NCI-H187 (cell line): ENCODE measurements at places on chromosomes 2 and 18.

DNA sequence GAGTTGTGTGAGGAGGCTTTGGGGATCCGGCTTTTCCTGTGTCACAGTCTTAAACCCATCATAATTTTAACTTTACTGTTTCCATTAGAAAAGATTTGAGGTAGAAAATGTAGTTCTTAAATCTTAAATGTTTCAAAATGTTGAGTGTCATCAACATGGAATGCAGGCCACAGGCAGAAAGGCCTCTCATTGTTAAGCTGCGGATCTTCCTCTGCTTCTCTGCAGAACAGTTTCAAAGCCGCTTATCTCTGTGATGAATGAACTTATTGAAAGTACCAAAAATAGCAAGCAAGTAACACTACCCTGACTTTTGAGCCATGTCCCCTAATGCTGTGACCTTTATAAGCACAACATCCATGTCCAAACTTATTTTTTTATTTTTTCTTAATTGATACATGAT is 1645.8 kb downstream of the DPP10 start:
- DNase-seq = no peak

DNA sequence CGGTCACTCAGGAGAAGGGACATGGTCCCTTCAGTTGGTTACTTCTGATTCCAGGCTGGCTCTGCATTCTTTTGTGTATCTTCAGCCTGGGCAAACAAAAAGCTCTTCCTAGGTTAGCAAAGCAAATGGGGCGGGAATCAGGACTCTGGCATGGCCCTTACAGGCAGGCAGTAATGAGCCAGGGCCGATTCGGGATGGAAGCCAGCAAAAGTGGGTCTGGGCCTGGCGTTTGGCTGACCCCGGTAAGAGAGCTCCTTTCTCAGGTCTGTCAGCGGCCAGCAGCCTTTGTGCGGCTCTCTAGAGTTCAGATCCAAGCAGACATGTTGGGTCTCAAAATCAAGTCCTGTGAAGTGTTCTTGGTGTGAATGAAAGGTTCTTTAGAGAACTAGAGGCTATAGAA is 81.5 kb upstream of the EML6 start:
- no peak for DNase-seq

DNA sequence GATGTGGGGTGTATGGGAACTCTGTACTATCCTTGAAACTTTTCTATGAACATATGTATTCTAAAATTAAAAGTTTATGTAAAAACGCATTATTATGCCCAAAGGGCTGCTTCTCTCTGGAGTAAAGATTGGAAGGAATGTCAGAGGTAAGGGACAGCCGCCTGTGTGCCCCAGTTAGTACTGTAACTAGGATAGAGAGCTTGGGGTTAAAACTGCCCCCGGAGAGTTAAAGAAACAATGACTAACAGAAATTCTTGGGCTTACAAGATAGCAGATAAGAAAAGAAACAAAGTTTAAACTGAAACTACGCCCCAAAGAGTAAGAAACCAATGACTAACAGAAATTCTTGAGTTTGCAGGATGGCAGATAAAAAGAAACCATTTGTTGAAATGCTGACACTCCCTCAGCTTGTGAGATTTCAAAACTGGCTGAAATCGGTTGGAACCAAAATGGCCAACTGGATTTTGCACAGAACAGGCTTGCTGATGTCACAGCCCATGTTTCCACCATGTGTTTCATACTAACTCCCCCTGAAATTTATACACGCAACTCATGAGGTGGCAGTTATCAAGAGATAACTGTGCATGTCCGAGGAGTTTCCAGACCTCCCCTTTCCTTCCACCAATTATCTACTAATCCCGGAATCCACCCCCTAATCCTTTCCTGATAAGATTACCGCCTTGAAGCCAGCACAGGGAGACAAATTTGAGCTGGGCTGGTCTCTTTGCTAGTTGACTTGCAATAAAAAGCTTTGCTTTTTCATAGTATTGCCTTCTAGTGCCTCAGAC is 8.7 kb upstream of the TXNDC2 start:
- no peak for DNase-seq

DNA sequence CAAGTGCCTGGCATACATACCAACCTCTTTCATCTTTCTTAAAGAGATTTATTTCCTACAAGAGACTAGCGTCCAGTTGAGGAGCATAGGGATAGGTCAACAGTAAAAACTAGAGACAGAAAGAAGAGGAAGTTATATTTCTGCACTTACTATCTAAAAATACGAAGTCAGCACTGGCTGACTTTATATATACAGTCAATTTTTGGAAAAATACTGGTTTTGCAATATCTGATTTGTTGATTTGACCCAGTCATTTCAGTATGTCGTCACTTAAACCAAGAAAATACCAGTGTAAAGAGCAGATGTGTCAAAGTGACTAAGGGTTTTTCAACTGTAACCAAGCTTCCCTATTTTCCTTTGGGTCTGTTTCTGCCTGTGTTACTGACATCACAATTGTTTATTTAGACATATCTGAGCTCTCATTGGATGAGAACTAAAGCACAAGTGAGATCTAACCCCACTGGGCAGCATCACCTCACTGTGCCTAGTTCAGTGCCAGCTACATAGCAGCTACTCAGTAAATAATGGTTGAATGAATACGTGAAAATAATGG is 23.0 kb downstream of the CYTIP start:
- DNase-seq = no peak

GRCh38 chr2:218264773-218265561 is 4.2 kb downstream of the GPBAR1 start:
- DNase-seq = no peak

DNA sequence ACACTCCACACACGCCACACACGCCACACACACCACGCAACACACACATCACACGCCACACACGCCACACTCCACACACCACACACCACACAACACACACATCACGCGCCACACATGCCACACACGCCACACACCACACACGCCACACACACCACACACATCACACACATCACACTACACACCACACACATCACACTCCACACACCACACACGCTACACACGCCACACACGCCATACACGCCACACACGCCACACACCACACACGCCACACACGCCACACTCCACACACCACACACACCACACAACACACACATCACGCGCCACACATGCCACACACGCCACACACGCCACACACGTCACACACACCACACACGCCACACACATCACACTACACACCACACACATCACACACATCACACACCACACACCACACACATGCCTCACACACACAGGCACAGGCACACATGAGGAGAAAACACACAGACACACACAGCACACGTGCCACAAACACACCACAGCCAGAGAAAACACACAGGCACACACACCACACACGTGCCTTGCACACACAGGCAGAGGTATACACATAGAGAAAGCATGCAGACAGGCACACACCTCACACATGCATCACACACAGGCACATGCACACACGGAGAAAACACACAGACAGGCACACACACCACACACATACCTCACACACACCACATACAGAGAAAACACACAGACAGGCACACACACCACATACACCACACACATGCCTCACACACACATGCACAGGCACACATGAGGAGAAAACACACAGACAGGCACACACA is 241.5 kb upstream of the MYT1L start:
- no peak for DNase-seq

GRCh38 chr2:75556679-75557366 is 3.9 kb downstream of the EVA1A start:
- no peak for DNase-seq

DNA sequence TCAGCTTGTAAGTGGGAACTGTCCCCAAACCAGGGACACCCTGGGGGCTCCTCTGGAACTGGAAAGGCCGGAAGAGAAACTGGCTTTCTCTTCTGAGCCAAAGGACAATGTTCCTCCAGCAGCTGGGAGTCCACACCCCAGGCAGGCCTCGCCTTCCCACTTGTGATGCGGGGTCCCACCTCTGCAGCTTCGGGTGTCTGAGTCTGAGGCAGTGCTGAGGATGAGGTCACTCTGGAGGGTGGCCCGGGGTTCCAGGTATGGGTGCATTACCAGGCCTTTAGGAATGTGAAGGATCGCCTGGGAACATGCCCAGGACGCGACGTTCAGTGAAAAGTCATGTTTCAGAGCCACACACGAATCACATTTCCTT is 18.2 kb upstream of the BOK start:
- DNase-seq = no peak

GRCh38 chr2:80151651-80152050 is 152.9 kb downstream of the LRRTM1 start:
- DNase-seq = no peak

DNA sequence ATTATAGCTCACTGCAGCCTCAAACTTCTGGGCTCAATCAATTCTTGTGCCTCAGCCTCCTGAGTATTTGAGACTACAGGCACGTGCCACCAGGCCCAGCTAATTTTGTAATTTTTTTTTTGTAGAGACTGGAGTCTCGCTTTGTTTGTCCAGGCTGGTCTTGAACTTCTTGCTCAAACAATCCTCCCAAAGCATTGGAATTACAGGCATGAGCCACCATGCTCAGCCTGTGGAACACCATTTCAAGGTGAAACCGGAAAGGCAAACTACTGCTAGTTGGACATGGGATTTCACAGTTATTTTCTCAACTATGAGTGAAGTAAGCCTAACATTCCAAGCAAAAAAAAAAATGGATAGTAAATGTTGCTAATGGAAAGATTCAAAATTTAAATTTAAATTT is 20.9 kb upstream of the TGIF1 start:
- DNase-seq = no peak

DNA sequence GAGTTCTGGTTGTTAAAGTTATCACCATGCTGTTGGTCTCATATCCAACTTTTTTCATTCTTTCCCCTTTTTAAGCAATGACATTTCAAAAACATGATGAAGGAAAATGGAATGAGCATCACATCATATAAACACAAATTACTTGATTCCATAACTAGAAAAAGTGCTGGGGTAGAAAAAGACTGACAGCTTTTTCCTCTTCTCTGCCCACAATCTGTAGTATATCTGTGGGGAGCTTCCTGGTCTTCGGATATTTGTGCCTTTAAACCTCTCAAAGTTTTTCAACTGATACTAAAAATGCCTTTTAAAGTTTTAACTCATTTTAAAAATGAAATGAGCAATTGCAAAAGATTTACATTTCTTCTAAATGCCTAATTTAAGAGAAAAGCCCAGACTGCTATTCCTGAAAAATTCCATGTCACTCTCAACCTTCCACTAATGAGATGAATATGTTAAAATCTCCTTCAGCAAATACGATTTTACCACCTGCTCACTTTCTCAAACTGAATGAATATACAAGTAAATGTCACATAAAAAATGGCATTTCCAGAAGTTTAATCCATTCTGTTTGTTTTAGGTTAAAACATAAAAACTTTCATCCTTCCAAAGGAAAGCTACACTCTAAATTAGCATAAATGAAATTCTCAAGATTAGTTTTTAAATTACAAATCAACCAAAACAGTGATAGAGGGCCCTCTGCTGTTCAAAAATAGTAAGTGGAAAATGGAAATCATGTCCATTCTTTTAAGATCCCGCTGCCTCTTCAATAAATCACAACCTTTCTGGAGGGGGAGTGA is 2.1 kb downstream of the DNAH7 start:
- DNase-seq = no peak

DNA sequence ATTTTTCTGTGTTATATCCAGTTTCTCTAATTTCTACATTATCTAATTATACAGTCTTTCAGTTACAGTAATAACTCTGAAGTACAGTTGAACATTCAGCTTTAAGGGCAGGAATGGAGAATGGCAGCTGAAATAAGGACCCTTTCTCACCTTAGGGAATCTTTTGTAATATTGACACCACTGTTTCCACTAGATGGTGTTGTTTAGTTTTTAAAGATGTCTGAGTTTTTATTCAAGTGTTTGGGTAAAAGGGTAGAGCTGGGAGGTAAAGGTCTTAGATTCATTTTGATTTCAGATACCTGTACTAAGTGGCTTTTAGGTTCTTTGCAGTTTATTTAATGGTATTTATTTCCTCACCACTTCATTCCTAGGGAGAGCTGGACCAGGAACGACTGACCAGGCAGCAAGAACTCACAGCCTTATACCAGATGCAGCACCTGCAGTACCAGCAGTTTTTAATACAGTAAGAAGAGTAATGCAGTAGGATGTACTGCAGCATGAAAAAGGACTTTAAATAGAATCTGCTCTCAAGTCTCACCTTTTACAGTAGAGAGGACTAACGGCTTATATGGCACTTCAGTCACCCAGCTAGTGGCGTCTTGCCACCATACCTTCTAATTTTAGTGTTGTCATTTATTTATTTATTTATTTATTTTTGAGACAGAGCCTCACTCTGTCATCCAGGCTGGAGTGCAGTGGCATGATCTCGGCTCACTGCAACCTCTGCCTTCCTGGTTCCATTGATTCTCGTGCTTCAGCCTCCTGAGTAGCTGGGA is 33.2 kb upstream of the KCNJ13 start:
- no peak for DNase-seq

DNA sequence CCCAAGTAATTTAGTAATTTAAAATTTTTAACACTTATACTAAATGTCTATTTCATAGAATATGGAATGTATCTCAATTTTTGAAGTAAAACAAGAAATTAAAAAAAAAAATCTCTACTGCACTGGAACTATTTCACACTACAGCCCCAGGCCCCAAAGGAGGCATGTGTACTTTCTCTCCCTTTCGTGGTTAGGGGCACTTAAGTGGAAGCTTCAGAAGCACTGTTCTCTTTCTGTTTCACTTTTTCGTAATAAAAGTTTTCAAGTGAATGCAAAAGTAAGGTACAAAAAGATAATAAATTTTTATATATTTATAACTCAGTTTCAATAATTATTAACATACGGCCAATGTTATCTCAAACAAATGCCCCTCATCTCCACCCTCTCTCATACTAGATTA is 123.8 kb upstream of the STON1 start:
- no peak for DNase-seq

DNA sequence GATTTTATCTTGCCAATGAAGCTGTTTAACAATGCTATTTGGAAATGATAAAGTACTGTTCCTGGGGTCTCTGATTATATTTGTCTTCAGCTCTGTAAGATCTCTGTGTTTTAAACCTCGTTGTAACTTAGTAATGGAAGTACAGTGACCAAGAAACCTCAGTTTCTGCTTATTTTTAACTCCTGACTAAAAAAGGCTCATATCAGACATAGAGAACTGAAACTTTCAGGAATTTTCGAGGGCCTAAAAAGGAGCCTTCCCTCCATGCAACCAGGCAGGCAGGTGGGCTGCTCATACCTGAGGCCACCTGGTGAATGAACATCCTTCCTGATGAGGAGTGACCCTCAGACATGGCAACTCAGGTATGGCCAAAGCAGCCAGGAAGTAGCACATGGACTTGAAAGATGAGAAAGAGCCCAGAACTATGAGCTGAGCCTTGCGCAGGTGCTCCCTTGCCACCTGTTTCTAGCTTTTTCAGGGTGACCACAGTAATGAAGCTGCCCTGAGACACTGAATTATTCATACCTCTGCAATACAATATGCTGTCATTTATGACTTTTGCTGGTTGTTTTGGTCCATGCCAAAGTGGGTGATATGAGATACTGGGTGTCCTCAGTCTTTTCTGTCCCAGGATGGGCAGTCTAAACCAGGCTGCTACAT is 23.9 kb downstream of the MYO3B start:
- DNase-seq = no peak

- no peak for DNase-seq
Observed at GRCh38 chr18:76885001-76885400, 62.6 kb downstream of the ZNF236 start.
